ENCODE measurements at places on chromosomes 13 and 19. TPM values are rescaled to one million over a fixed set of nuclear protein-coding genes. Genes with fewer than 3 reads are reported as not detected.

The UBL5 gene
- total RNA-seq: 327 TPM

The SERP2 gene
- 0.69 TPM for total RNA-seq

The SCAF1 gene
- 98.2 TPM for total RNA-seq

The SMAD9 gene
- 23.3 TPM for total RNA-seq

The CEACAM4 gene
- not detected for total RNA-seq

The PCDH20 gene
- 1.9 TPM for total RNA-seq

The PALM3 gene
- 18.5 TPM for total RNA-seq

The IGFL3 gene
- total RNA-seq: not detected

The VSTM1 gene
- total RNA-seq: not detected

The METTL21C gene
- total RNA-seq: not detected

The ERVV-1 gene
- total RNA-seq: not detected

The CEBPA gene
- 1.4 TPM for total RNA-seq

The PABPC3 gene
- not detected for total RNA-seq

The MUC16 gene
- not detected for total RNA-seq

The ZNF600 gene
- total RNA-seq: 1.8 TPM

The SPRYD7 gene
- 2.9 TPM for total RNA-seq

The ADPRHL1 gene
- 4.4 TPM for total RNA-seq

The KCNRG gene
- 2.1 TPM for total RNA-seq

The SYDE1 gene
- total RNA-seq: 32.3 TPM

The ACTL9 gene
- total RNA-seq: not detected

The NLRP5 gene
- not detected for total RNA-seq

The PIN1 gene
- 179 TPM for total RNA-seq

The PRR36 gene
- total RNA-seq: 4.9 TPM

The ZIK1 gene
- total RNA-seq: 16.3 TPM

The NOVA2 gene
- total RNA-seq: not detected

The NLRP9 gene
- total RNA-seq: not detected

The TMPRSS9 gene
- not detected for total RNA-seq

The ZNF415 gene
- total RNA-seq: 1.7 TPM

The ZNF345 gene
- total RNA-seq: 4.1 TPM

The KATNAL1 gene
- total RNA-seq: 66.5 TPM

The PTPRS gene
- 215 TPM for total RNA-seq

The COX7A1 gene
- not detected for total RNA-seq

The RAB8A gene
- 113 TPM for total RNA-seq

The ZNF100 gene
- 19.2 TPM for total RNA-seq

The AMH gene
- 16.3 TPM for total RNA-seq

The ZNF285 gene
- 3.9 TPM for total RNA-seq

The LILRB2 gene
- total RNA-seq: not detected

The NALCN gene
- total RNA-seq: 0.52 TPM

The DOCK9 gene
- 4.5 TPM for total RNA-seq

Data from A673 (cell line).